Aorta (tissue), 5 donors: ENCODE measurements at places on chromosomes 5 and 9. TPM values are rescaled to one million over a fixed set of nuclear protein-coding genes. Genes with fewer than 3 reads are reported as not detected.

DNA sequence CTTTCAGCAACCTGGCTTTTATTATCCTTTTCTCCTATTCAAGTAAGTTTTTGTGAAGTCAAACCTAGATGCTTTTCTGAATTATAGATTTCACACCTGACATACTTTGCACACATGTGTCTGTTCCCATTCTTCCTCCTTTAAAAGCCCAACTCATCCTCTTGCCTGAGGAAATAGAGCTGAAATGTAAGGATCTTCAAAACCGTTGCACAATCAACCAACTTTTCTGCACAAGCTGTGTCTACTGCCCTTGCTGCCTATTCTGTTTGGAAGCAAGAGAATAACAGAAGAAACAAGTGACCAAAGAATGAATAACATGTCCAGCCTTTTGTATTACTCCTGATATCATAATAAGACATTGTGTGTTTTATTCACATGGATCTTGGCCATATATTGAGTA is 95.1 kb upstream of the ITGA1 start:
- peaks cover 11% of the 10 kb centered on the region for H3K4me1 ChIP-seq
- no peak overlapping the region for H3K27ac ChIP-seq
- H3K36me3 ChIP-seq: no peaks in the 10 kb centered on the region
- H3K27me3 ChIP-seq: no peaks in the 10 kb centered on the region
- no peak overlapping the region for H3K4me3 ChIP-seq
- no peak for DNase-seq

DNA sequence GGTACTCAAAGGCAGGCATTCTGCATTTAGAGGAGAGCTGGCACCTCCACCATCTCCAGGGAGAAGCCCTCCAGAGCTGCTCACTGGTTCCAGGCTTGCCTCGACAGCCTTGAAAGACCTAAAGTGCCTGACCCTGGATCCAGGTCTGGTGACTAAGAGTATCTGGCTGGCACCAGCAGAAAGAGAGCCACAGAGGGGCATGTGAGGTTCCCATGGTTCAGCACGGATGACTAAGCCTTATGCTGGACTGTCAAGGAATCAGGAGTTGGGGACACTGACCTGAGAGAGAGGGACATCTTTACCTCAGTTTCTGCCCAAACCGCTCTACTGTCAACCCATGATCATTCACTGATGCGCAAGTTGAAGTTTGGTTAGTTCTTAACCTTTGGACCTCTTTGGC is 3.0 kb downstream of the ACTL7A start:
- H3K4me3 ChIP-seq: no peak overlapping the region
- no peaks in the 10 kb centered on the region for H3K4me1 ChIP-seq
- no peaks in the 10 kb centered on the region for H3K27me3 ChIP-seq

- H3K4me1 ChIP-seq: peaks cover 5% of the 10 kb centered on the region
- DNase-seq: no peak
- H3K27ac ChIP-seq: no peak overlapping the region
- H3K27me3 ChIP-seq: no peaks in the 10 kb centered on the region
These were observed 4.5 kb downstream of the PURA start for GRCh38 chr5:140118302-140118936.

- no peak overlapping the region for H3K27ac ChIP-seq
- no peaks in the 10 kb centered on the region for H3K4me1 ChIP-seq
- H3K4me3 ChIP-seq: no peak overlapping the region
- peak; percentile 44 for DNase-seq
These were observed 103.3 kb upstream of the EDIL3 start for GRCh38 chr5:84487963-84488362.

- H3K36me3 ChIP-seq: no peaks in the 10 kb centered on the region
- H3K27ac ChIP-seq: no peak overlapping the region
- no peak overlapping the region for H3K4me3 ChIP-seq
- H3K27me3 ChIP-seq: no peaks in the 10 kb centered on the region
- no peaks in the 10 kb centered on the region for H3K4me1 ChIP-seq
These were observed 10.6 kb upstream of the DPYSL3 start for GRCh38 chr5:147520450-147520849.

DNA sequence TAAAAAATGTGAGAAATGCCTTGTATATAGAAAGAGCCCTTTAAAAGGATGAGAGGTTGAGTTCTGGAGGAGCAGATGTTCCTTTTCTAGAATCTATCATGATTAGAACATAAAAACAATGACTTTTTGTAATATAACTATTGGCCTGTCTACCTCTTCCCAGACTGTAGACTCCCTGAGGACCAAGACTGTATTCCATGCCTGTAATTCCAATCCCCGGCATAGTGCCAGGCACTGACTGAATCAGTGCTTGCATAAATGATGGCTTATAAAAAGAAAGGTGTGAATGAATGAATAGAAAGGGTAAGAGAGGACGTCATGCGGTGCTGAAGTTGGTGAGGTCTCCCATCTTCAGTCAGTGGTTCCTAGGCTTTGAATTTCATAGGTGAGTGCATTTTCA is 92.6 kb upstream of the GDNF start:
- no peak for DNase-seq
- H3K27ac ChIP-seq: no peak overlapping the region
- no peak overlapping the region for H3K4me3 ChIP-seq
- H3K27me3 ChIP-seq: no peaks in the 10 kb centered on the region

DNA sequence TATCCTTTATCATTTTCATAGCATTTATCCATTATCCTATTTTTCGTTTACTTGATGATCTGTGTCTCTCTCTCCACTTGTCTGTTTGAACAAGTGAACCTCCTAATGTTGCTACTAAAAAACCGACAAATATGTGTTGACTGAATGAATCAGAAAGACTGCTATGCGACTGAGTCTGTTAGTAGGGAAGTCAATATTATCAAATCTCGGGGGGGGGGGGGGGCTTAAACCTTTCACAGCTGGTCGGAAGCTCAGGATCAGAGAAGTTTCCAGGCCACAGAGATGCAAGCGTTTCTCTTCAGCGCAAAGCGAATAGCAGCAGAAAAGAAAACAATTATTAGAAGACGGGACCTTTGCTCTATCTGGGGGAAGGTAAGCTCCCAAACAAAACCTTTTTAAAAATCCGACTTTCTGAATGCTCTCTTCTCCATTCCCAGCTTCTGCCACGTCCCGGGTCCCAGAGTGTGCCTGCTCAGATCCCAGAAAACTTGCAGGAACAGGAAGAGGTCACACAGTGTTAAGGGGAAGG is 412 bp downstream of the RIOK2 start:
- H3K27ac ChIP-seq: peak overlapping the region; percentile 94
- DNase-seq: no peak
- H3K4me3 ChIP-seq: peak overlapping the region; percentile 97
- peaks cover 7% of the 10 kb centered on the region for H3K4me1 ChIP-seq
- H3K27me3 ChIP-seq: no peaks in the 10 kb centered on the region

GRCh38 chr9:131111186-131111853 is 14.1 kb upstream of the NUP214 start:
- no peaks in the 10 kb centered on the region for H3K36me3 ChIP-seq
- DNase-seq: peak; percentile 61
- no peak overlapping the region for H3K27ac ChIP-seq
- H3K4me3 ChIP-seq: no peak overlapping the region
- H3K27me3 ChIP-seq: no peaks in the 10 kb centered on the region

GRCh38 chr5:108720391-108720790 is 27.3 kb upstream of the FER start:
- H3K36me3 ChIP-seq: no peaks in the 10 kb centered on the region
- H3K27me3 ChIP-seq: no peaks in the 10 kb centered on the region
- no peaks in the 10 kb centered on the region for H3K4me1 ChIP-seq
- no peak for DNase-seq
- H3K4me3 ChIP-seq: no peak overlapping the region

SPRY4 gene
- polyA plus RNA-seq: 8.1 TPM

DNA sequence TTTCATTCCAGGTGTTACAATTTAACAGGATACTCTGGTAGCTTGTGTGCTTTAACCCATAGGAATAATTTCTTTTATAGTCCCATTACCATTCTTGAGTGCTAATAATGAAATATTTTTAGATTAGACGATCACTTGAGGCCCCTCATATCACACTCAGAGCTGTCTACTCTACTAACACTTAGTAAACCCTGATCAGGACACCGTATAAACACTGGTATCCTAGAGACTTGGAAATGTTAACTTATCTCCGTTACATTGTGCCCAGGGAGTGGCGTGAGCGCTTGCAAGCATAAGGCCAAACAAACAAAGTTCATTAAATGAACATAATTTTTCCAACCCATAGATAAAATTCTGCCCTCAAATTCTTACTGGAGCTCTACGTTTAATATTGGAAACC is 42.2 kb upstream of the RFX3 start:
- H3K27ac ChIP-seq: no peak overlapping the region
- no peaks in the 10 kb centered on the region for H3K4me1 ChIP-seq
- H3K4me3 ChIP-seq: no peak overlapping the region
- H3K27me3 ChIP-seq: no peaks in the 10 kb centered on the region

- no peak for DNase-seq
- H3K4me3 ChIP-seq: no peak overlapping the region
- no peaks in the 10 kb centered on the region for H3K27me3 ChIP-seq
- no peaks in the 10 kb centered on the region for H3K36me3 ChIP-seq
- no peaks in the 10 kb centered on the region for H3K4me1 ChIP-seq
These were observed 52.3 kb downstream of the UGCG start for GRCh38 chr9:111948951-111949350.

- H3K4me1 ChIP-seq: no peaks in the 10 kb centered on the region
- H3K27me3 ChIP-seq: no peaks in the 10 kb centered on the region
- no peak overlapping the region for H3K27ac ChIP-seq
- H3K4me3 ChIP-seq: no peak overlapping the region
These were observed 36.2 kb upstream of the PRDM12 start for GRCh38 chr9:130627896-130628792.

DNA sequence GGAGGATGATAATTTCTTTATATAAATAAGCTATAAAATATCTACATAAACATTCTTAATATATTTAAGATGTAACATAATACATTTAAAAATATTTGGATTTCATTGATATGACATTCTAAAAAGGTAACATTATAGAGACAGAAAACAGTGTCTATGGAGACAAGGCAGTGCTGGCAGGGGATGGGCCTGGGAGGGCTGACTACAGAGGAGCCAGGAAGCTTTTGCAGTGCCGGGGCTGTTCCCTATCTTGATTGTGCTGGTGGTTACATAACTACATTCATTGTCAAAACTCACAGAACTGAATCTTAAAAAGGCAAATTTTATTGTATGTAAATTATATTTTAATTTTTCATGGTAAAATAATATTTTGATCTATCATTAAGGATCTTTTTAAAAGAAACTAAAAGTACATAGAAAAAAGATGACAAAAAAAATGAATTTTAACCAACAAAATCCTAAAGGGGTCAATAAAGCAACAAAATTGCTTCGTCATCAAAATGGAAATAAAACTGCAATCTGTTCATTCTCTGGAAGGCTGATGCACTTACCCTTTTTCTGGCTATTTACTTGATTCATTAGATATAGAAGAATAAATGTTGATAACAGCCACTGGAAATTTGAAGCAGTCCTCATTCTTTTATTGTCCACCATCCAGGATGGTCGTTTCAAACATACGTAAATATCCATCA is 26.3 kb downstream of the LIFR start:
- DNase-seq: no peak
- H3K4me3 ChIP-seq: no peak overlapping the region
- H3K27me3 ChIP-seq: no peaks in the 10 kb centered on the region
